ENCODE measurements at places on chromosomes 5 and 9.

GRCh38 chr5:164950927-164951326 lies 1445.5 kb downstream of the MAT2B start:
- no peak for DNase-seq

DNA sequence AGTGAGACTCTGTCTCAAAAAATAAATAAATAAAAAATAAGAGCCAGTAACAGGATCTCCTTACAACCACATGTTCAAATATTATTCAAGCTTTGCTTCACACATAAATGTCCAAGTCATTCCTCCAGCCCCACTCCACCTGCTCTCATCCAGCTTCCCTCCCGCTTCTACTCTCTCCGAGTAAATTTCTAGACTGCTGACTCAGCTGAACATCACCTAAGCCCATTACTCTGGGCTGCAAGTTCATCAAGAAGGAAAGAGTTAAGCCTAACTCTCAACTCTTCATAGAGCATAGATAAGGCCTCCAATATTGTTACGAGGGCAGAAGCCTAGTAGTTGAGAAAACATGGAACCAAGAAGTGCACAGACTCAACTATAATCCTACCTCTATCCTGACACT lies 300.2 kb downstream of the FBXL17 start:
- no peak for DNase-seq

DNA sequence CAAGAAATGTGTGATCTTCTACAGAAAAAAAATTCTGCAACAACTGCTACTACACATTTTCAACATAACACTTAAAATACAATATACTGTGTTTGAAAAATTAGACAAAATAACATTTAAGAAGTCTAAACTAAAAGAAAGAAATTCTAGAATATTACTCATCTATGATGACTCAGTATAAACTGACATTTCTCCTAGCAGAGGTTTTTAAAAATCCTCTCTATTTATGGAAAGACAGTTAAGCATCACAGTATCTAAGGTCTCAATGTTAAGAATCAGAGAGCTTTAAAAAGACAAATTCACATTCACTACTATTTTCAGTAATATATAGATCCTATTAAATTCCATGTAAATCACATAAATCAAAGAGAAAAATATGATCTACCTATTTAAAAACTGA lies 61.3 kb downstream of the NR2F1-AS1 start:
- DNase-seq: no peak

DNA sequence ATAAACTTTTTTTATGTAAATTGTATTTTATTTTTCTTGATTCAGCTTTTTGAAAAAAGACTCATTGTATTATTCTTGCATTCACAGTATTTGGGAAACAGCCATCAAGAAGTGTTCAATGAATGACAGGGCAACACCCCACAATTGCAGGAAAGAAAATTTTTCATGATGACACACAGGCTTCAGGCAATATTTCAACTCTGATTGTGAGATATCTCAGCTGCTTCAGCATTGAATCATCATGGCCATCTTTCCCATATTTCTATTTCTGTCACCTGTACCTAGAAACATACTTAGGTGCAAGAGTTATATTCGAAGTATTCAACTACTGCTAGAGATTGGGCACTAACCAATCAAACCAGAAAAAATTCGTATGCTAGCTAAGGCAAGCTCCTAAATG lies 446.0 kb downstream of the ISL1 start:
- no peak for DNase-seq

DNA sequence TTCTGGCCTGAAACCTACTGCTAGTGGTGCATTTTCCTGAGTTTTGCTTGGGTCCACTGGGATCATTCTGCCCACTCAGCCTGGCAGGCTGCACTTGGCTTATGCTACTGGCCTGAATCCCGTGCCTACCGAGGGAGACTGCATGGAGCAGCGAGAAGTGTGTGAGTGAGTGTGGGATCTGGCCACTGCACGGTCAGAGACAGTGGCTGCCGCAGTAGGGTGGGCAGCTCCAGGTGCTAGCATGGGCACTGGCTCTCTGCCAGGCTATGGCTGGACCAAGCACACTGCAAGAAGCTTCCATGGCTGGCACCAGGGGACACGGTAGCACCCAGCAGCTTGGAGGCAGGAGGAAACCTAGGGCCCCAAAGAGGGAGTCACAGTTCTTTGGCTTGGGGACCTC lies 1058.7 kb upstream of the ACO1 start:
- DNase-seq: no peak

- DNase-seq: no peak
Observed at GRCh38 chr9:17315341-17315740, 180.5 kb downstream of the CNTLN start.

GRCh38 chr9:86301686-86302085 lies 19.3 kb upstream of the ISCA1 start:
- DNase-seq: no peak

- DNase-seq: no peak
Observed at GRCh38 chr9:98215821-98216220, 23.4 kb upstream of the CORO2A start.

- DNase-seq: no peak
Observed at GRCh38 chr9:92160786-92161185, 45.6 kb upstream of the SPTLC1 start.

- DNase-seq: no peak
Observed at GRCh38 chr9:90288275-90288639, 354.4 kb downstream of the DIRAS2 start.

DNA sequence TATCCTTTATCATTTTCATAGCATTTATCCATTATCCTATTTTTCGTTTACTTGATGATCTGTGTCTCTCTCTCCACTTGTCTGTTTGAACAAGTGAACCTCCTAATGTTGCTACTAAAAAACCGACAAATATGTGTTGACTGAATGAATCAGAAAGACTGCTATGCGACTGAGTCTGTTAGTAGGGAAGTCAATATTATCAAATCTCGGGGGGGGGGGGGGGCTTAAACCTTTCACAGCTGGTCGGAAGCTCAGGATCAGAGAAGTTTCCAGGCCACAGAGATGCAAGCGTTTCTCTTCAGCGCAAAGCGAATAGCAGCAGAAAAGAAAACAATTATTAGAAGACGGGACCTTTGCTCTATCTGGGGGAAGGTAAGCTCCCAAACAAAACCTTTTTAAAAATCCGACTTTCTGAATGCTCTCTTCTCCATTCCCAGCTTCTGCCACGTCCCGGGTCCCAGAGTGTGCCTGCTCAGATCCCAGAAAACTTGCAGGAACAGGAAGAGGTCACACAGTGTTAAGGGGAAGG lies 412 bp downstream of the RIOK2 start:
- no peak for DNase-seq

DNA sequence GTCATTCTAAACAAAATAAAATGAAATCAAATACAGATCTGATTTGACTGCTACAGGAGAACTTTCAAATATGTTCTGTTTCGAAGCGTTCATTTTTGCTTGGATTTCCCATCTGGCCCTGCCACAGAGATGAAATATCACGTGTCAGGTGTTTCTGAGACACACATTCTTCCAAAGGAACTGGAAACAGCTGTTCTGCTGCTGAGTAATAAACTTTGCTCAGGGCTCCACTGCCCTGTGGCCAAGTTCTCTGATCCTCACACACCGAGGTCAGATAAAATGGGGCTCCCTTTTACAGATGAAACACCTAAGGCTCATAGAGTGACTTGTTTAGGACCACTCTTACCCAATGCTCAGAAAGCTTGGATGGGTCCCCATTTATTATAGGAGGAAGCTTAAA lies 42.5 kb downstream of the FRMPD1 start:
- DNase-seq: no peak

DNA sequence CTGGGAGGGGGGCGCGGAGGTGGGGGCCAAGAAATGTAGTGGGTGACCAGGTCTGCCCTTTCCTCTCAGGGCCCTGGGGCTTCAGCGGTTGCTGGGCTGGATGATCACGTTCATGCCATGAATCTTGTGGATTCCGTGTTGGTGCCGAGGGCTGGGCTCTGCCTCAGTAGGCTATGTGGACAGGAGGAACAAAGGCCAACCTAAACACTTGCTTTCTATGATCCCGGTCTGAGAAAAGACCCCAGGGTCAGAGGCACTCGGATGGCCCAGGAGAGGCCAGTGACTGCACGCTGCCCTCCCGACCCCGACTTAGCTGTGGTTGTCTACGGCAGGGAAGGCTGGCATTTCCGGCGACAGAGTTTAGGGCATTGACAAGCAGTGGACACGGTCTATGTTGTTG lies 26.6 kb downstream of the PHF2 start:
- no peak for DNase-seq

- DNase-seq: no peak
Observed at GRCh38 chr5:169281625-169282024, 19.3 kb downstream of the SLIT3 start.

DNA sequence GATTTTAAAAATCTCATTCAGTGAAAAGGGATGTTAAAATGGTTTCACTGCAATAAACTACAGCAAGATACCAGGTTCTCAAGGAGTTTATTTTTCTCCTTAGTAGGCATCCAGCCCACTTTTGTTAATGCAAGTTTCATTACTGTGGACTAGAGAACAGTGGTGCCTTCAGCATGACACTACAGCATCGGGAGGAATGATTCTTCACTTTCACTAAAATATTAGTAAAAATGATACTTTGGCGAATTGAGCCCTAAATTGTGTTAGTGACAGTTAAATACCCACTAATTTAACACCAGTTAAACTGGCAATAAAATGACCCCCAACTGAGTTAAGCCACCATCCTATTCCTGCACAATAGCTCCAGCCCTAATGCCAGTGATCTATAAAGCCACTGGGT lies 152.2 kb upstream of the MPDZ start:
- DNase-seq: no peak

GRCh38 chr5:28927559-28928326 lies 1889.4 kb upstream of the CDH9 start:
- no peak for DNase-seq

DNA sequence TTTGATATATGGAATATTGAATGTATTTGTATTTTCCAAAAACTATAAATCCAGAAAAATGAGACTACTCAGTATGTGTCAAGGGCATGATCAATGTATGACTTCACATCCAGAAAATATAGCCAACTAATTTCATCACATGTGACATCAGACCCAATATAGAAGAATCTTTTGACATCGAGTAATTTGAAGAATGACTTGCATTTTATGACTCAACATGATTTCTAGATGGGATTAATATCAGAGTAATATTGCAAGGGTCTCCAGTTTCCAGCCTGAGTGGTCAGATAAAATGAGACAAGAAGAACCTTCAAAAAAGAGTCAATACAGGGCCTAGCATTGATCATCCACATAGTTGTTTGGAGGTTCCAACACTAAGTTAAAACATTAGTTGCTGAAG lies 467.5 kb upstream of the PAPPA start:
- no peak for DNase-seq

DNA sequence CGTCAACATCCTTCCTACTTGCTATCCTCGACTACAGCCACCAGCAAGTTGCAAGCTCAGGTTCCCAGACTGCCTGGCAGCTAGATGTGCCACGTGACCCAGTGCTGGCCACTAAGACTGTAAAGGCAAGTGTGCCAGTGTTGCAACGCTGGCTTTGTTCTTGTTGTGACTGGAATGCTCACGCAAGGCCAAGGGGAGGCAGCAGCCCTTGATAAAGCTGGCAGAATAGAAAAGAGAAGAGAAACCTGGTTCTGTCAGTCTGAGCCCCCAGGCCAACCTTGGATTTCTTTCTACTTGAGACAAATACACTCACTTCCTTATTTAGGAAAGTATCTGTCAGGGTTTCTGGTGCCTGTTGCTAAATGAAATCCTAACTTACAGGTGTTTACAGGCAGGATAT lies 113.0 kb downstream of the KLHL3 start:
- DNase-seq: no peak

DNA sequence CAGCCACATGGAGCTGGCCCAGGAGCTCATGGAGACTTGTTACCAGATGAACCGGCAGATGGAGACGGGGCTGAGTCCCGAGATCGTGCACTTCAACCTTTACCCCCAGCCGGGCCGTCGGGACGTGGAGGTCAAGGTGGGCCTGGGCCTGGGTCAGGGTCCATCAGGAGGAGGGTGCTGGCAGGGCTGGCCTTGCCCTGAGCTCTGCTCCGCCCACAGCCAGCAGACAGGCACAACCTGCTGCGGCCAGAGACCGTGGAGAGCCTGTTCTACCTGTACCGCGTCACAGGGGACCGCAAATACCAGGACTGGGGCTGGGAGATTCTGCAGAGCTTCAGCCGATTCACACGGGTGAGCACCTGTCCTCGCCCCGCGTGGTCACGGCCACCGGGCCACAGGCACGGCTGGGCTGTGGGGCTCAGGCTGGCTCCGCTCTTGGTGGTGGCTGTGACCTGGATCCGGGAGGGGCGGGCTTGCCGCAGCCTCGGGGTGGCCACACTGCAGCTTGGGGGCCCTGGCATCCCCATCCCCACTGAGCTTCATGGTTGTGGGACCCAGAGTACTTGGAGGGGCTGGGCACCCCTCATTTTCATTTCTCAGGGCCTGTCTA lies 7.1 kb downstream of the DPP7 start:
- no peak for DNase-seq

DNA sequence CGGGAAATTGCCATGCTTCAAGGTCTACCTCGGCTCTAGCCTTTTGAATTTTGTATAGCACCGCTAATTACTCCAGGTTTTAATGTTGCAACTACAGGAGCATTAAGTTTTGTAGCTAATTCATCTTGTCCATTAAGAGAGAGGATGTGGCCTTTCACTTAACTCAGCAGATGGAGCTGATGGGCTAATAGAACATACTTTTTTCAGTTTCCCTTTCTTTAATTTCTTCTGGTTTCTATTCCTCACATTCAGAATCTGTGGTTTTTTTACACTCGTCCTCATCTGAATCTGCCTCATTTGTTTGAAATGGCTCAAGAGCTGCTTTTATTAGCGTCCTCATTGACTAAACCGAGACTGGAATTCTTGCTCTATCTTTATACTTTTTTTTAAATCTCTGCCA lies 2085.7 kb upstream of the C9orf72 start:
- no peak for DNase-seq

- no peak for DNase-seq
Observed at GRCh38 chr5:170429014-170429413, 39.8 kb upstream of the KCNMB1 start.

GRCh38 chr5:159257629-159258283 lies 5.3 kb upstream of the UBLCP1 start:
- DNase-seq: no peak

DNA sequence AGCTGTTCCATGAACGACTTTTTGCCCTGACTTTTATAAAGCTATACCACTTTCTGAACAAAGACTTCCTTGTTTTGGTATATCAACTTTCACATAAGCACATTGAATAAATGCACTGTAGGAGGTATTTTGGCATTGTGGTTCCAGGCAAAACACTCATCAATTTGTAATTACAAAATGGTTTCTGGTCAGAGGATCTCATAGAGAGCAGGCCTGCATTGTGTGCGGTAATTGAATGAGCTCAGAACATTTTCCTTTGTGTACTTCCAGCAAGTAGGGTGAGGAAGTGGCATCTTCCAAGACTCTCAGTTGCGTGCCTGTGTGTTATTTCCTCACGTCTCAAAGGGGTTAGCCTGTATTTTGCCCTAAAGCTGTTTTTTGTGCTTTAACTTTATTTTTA lies 89.2 kb downstream of the PDE6A start:
- DNase-seq: no peak

- DNase-seq: no peak
Observed at GRCh38 chr5:165137701-165138100, 1632.3 kb downstream of the MAT2B start.

- no peak for DNase-seq
Observed at GRCh38 chr9:76808636-76809035, 44.4 kb downstream of the PCA3 start.
